Stimulated activated CD4-positive, alpha-beta T cell treated with anti-CD3 and anti-CD28 coated beads, Interleukin-15, amount 100 ng/mL, for 1 hour (primary cell): ENCODE measurements at places on chromosomes 16 and 17.

DNA sequence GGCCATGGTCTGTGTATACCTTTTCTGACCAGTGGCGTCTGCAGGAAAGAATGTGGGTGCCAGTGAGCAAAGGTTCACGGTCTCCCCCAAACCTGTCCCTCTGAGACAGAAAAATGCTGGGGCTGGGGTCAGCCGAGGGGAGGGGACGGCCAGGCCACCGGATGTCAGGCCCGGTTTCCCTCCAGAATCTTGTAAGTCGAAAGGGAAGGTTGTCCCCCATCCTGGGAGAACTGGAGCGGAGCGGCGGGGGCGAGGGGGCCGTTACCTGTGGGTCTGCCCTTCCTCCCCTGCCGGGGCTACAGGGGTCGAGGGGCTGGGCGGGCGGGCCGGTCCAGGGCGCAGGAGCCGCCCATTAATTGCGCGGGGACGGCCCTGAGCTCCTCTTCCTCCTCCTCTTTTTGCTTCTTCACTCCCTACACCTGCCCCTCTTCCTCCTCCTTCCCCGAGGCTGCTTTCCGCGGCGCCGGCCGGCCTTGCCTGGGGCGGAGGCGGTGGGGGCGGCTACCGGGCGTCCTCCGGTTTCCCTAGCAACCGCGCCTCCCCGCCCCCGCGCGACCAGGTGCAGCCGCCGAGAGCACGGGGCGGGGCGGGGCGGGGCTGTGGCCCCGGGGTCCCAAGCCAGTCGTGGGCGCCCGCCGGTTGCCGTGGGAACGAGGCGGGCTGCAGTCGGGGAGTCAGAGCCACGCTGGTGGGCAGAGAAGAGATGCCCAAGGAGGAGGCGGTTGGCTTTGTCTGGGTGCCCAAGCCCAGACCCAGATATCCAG is at the start of gene MARCHF10:
Gene MARCHF10, minus strand, starts transcription at position 503 of the 764 bp plus-strand sequence. CDS start 6,579 bp downstream, outside the sequence.
- DNase-seq, result peak; percentile 31

DNA sequence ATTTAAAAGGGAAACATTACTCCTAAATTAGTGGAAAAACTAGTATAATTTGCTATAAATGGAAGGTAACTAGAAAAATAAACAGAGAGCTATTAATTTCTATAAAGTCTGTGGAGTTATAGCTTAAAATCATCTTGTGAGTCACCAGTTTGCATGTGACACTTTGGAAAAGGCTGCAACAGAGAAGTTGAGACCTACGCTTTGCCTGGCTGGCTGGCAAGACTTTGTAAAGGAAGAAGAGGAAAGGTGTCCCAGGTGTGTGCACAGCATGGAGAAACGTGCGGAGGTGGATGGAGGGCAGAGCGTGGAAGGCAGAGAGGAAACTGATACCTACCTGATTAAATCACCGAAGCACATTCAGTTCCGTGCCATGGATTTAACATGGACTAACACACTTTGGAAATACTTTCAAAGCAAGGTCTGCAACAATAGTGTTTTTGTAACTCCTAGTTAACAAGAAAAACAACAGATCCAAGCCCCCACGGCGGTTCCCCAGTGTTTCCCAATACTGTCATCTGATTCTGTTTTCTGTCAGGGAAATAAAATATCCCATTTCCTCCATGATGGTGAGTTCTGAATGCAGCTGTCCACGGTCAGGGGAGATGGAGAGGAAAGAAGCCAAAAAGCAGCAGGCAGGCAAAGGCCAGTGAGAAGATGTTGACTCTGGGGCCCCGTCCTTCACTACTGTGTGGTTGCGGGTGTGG is 134.8 kb downstream of the XYLT1 start:
- no peak for DNase-seq

- no peak for DNase-seq
These were observed 167.0 kb downstream of the UTP18 start for GRCh38 chr17:51427323-51427811.

- no peak for DNase-seq
These were observed 4.3 kb downstream of the POLG2 start for GRCh38 chr17:64492481-64493109.

DNA sequence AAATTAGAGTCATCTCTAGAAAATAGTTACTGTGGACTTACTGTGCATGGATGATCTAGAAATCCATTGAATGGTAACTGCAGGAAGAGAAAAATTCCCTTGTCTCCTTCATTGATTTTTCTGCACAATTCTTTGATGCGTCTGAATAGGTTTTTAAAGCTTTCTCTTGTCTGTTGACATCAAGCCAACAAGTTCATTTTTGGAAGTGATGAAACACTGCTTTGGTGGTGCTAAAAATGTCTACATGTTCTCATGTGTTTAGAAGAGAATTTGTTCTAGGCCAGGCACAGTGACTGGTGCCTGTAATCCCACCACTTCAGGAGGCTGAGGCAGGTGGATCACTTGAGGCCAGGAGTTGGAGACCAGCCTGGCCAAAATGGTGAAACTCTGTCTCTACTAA is 57.1 kb upstream of the AXIN2 start:
- no peak for DNase-seq

DNA sequence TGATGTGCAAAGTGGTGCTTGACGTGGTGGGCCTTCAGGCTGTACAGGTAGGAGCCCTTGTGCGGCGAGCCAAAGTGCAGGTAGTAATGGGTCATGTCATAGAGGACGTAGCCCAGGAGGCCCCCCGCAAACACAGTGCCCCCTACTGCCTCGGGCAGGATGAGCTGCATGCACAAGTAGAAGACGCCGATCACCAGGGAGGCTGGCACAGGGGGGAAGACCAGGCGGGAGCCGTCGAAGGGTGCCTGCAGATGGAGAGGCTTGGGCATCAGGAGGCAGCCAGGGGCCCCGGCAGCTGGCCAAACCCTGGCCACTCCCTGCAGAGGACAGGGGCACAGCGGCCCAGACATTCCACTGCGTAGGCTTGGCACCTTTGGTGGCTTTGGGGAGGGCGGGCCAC is 15.7 kb upstream of the MLKL start:
- no peak for DNase-seq

DNA sequence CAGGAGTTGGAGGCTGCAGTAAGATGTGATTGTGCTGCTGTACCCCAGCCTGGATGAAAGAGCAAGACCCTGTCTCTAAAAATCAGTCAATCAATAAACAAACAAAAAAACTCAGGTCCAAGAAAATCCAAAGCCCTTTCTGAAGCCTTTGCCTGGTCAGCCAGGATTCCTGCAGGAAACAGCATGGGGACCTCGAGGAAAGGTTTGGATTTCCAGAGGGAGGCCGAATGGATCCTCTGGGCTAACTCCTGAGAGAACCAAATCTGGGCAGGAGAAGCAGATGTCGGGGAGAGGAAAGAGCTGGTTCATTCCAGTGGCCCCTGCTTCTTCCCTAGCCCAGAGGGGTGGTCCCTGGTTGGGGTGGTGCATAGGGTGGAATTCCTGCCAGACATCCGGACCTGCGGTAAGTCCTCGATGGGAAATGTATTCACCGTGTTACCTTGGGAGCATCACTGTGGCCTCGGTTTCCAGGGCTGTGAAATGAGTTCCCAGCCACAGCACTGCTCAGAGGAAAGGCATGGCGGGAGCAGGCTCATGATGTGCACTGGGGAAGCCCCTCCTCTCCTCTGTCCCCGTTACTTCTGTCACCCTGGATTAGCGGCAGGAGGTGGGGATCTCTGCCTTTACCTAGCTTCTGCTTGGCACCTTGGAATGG is 75.1 kb downstream of the CYLD start:
- no peak for DNase-seq

DNA sequence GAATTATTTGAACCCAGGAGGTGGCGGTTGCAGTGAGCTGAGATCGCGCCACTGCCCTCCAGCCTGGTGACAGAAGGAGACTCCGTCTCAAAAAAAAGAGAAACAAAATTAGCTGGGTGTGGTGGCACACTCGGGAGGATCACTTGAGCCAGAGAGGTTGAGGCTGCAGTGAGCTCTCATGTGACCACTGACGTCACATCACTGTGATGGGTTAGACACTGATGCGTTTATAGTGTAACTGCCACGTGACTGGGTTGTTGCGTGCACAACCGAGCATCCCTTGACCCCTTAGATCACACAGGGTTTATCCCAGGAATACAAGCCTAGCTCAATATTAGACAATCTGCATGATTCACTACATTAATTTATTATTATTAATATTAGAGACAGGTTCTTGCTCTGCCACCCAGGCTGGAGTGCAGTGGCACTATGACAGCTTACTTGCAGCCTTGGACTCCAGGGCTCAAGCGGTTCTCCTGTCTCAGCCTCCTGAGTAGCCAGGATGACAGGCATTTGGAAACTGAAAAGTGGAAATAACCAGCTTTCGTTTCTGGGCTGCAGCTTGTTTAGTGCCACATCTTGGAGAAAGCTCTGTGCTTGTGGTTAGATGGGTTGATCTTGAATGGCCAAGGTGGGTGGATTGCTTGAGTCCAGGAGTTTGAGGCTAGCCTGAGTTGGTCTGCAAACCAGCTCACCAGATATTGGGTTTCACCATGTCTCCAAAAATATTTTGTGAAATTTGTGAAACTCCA is 26.4 kb upstream of the ABR start:
- DNase-seq, result no peak
